ENCODE measurements at places on chromosomes 1 and 21. TPM values are rescaled to one million over a fixed set of nuclear protein-coding genes. Genes with fewer than 3 reads are reported as not detected.

The ADAM30 gene
- not detected for total RNA-seq

The COL6A2 gene
- total RNA-seq = 1,198 TPM

The C21orf58 gene
- 4.7 TPM for total RNA-seq

The FBXO2 gene
- not detected for total RNA-seq

The AMY1B gene
- total RNA-seq = not detected

The PAPPA2 gene
- 0.62 TPM for total RNA-seq

The WNT9A gene
- 10.8 TPM for total RNA-seq

The LCE3D gene
- total RNA-seq = not detected

The DCST1 gene
- total RNA-seq = not detected

The FOXE3 gene
- total RNA-seq = not detected

The LEFTY1 gene
- not detected for total RNA-seq

The RBP7 gene
- not detected for total RNA-seq

The PERM1 gene
- not detected for total RNA-seq

The TRAF3IP3 gene
- total RNA-seq = not detected

The GJA4 gene
- not detected for total RNA-seq

The HRNR gene
- total RNA-seq = not detected

The DENND2D gene
- total RNA-seq = 4.7 TPM

The BROX gene
- total RNA-seq = 102 TPM

GRCh38 chr1:20485527-20486456, at the start of gene CAMK2N1:
Gene CAMK2N1, minus strand, starts transcription at chr1:20486210. Its CDS starts 831 bp downstream, at chr1:20485379.
- DNase-seq = peak; percentile 82

DNA sequence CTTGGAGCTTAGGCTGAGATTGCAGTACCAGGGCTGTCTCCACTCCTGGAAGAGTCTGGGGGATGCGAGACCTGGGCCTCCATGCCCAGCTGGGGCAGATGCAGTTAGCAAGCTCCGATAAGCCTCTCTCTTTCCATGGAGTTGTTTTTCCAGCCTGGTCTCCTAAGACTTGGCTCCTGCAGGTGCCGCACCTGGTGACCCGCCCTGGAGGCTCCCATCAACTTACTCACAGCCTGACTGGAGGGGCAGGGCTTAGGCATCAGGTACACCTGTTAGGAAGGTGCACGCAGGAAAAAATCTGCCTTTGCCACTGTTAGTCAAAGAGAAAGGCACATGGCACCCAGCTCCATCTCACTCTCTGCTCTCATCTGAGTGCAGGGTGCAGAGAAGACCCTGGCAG, 198.1 kb upstream of the TMEM51 start:
- DNase-seq = no peak

GRCh38 chr1:208562151-208562960, 318.2 kb upstream of the PLXNA2 start:
- no peak for DNase-seq

- no peak for DNase-seq
Observed at GRCh38 chr1:36706416-36706815, 223.7 kb upstream of the CSF3R start.

GRCh38 chr1:32470431-32470830, 5.6 kb downstream of the ZBTB8B start:
- DNase-seq = no peak

- DNase-seq = no peak
Observed at GRCh38 chr1:111818081-111818480, 62.4 kb downstream of the DDX20 start.

DNA sequence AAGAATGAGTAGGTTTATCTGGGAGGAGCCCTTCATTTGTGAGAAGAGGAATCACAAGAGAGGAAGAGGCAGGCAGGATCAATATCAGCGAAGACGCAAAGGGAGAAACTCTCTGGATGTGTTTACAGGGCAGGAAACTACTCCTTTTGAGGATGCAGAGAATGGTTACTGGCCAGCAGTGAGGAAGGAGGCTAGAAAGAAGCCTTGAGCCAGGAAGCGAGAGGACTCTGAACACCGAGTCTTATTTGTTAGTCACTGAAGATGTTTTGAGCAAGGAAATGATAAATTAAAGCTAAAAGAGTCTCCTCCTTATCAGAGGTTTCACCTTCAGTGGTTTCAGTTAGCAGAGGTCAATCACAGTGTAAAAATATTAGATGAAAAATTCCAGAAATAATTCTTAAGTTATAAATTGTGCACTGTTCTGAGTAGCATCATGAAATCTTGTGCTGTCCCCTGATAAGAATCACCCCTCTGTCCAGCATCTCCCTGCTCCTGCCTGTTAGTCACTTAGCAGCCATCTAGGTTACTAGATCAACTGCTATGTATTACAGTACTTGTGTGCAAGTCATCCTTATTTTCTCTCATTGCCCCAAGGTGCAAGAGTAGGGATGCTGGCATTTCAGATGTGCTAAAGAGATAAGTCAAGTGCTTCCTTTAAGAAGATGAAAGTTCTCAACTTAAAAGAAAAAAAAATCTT, 43.5 kb downstream of the WLS start:
- no peak for DNase-seq

GRCh38 chr1:84488107-84488506, 9.0 kb downstream of the RPF1 start:
- DNase-seq = no peak

DNA sequence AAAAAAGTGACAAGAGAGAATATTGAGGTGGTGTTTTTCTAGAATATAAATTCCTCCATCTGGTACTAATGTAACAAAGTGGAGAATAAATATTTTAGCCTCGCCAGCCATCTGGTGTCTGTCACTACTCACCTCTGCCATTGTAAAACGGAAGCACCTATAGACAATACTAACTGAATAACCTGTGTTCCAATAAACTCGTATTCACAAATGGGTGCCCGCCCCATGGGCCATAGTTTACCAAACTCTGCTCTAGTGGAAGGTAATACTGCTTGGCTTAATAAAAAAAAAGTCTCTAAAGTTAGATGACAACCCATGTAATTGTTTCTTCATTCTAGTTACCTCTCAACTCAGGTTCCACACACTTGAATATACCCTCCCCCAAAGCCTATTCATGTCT, 8.1 kb downstream of the MIS18A start:
- no peak for DNase-seq

- DNase-seq = no peak
Observed at GRCh38 chr1:234763367-234763766, 153.4 kb upstream of the IRF2BP2 start.

GRCh38 chr21:42760951-42761751, 107.7 kb downstream of the PDE9A start:
- DNase-seq = no peak

GRCh38 chr1:23558872-23559135, 497 bp downstream of the ID3 start:
- DNase-seq = no peak

- DNase-seq = peak; percentile 60
Observed at GRCh38 chr1:168470901-168471431, 72.8 kb downstream of the XCL2 start.

DNA sequence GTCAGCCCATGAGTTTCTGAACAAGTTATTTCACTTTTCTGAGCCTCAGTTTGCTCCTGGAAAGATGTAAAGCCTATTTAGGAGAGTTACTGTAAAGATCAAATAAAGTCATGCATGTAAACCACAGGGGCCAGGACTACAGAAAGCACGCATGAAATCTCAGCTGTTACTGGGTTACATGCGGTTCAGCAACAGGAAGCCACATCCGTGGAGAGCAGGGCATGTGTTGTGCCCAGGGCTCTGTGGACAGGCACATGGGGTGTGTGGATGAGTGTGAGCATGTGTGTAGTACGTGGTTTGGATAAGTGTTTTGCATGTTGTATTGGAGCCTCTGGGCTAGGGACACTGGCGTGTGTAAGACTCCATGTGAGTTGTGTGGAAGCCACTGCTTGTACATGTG, 2.2 kb upstream of the EPHA2 start:
- DNase-seq = no peak

DNA sequence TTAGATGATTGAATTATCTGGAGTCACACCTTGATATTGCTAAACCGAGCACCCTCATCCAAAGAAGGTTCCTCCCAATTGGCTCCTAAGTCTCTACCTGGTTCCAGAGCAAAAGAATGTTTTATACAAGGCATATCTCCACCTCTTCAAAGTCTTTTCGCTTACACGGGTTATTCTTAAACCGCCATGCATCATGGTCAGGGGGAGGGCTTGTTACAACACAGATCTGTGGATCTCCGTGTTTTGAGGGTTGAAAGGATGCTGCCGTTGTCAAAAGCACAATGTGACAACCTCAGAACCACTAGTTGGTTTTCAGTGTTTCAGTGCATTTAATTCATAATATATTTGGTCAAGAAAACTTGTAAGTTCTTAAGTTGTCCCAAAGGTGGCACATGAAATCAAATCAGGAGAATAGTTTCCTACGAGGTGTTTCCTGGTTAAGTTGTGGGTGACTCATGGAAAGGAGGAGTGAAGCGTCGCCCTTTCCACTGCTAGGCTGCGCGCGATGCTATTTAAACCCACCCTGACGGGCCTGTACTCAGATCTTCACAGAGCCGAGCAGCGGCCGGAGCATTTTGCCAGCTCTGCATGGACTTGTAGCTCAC, 1531.6 kb upstream of the TPTE start:
- peak; percentile 85 for DNase-seq

- DNase-seq = no peak
Observed at GRCh38 chr1:204709021-204709420, 23.5 kb upstream of the LRRN2 start.

GRCh38 chr1:160636076-160636475, 10.8 kb downstream of the SLAMF1 start:
- DNase-seq = no peak

DNA sequence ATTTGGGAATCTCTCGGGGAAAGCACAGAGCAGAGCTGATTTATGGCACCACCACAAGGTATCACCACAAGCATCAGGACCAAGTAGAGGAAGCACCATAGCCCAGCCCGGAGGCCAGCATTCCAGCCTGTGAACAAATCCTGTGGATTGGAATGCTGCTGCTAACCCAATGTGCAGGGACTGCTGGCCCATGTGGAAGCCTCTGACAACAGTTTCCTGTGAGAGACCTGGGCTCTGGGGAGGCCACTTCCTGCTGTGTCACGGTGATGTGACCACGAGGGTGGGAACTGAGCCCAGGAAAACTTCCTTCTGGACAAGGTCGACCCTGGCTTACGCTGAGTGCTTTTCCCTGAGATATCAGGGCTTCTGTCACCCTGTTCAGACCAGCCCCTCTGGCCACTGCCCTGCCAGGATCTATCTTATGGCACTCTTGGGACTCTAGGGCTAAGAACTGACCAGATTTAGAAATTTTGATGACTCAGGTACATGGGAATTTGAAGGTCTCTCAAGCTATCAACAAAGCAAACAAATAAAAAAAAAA, 88.3 kb upstream of the NGF start:
- peak; percentile 86 for DNase-seq

DNA sequence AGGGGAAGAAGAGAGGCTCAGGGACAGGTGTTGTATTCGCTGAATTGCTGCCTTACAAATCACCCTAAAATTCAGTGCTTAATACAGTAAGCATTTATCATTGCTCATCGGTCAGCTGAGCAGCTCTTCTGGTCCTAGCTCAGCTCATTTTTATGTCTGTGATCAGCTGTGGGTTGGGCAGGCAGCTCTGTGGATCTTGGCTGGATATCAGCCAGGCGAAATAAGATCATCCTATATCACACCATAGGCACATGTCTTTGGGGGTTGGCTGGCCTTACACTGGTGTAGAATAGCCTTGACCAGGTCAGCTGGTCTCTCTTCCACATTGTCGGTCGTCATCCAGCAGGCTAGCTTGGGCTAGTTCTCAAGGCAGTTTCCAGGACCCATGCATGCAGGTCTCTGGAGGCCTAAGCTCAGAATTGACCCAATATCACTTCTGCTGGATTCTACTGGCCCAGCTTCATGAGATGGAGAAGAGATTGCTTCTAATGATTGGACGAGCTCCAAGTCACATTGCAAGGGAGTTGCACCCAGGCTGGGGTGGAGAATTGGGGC, 448.6 kb downstream of the KIF26B start:
- DNase-seq = no peak

DNA sequence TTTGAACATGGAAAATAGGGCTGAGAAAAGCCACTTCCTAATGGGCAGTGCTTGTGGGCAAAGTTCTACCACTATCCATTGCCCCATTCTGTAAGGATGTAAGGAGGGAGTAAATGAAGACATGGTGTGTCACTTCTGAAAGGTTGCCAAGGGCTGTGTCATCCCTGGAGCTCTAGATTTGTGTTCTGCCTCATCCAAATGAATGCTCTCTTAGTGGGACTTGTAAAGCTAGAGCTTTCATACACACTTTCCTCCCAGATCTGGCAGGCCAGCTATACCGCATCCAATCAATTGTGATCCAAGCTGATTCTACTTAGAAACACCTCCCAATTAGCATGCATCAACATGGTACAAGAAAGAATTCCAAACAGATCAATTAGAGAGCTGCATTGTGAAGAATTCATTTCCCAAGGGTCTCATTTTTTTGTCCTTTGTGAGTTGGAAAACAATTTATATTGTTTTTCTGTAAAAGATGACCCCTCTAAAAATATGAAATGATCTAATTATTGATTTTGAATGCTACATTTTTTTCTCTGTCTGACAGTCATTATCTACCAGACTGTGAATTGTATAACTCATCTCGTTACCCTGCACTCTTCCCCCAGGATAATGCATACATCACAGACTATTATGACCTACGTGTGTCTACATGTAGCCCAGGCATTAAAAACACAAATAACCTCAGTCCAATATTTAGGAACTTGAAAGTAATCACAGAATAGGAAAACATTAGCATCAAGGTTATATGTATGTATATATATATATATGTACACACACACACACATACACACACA, 117.1 kb upstream of the DUSP10 start:
- peak; percentile 88 for DNase-seq

DNA sequence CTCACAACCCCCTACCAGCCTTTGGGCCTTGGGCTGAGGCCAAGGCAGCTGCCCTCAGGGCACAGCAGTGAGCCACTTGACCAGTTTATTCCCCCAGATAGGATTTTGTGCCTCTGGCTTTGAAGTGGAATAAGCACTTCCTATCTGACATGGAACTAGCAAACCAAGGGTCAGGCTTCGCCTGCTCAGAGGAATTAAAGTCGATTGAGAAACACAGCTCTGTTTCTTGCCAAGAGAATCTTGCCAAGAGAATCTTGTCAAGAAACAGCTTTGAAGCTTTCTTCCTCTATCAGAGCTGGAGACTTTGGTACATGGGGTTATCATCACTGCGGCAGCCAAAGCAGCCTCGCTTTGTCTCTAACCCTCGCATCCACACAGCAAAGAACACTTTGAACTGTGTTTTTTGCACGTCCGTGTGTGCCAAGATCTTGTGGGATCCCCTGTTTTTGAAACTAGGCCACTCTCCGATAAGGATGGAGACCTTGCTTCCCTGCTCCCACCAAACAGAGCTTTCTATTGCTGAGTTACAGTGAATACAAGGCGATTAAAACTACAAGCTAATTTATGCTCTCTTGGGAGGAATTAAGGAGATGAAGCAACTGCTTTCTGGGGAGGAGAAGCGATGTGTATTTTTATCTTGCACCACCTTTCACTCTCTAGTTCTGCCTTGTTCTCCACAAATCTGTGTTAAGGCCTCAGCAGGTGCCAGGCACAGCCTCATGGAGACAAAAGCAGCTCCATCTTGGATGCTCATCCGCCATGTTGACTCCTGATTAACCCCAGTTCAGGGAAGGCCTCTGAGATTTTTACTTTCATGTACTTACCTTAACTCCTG, 67.3 kb downstream of the RHOU start:
- DNase-seq = no peak

- DNase-seq = no peak
Observed at GRCh38 chr1:110675060-110675791, 486 bp upstream of the KCNA3 start.

- no peak for DNase-seq
Observed at GRCh38 chr1:12570291-12570690, 47.7 kb downstream of the DHRS3 start.
